CD8-positive, alpha-beta memory T cell (primary cell): ENCODE measurements at places on chromosomes 3 and 15.

DNA sequence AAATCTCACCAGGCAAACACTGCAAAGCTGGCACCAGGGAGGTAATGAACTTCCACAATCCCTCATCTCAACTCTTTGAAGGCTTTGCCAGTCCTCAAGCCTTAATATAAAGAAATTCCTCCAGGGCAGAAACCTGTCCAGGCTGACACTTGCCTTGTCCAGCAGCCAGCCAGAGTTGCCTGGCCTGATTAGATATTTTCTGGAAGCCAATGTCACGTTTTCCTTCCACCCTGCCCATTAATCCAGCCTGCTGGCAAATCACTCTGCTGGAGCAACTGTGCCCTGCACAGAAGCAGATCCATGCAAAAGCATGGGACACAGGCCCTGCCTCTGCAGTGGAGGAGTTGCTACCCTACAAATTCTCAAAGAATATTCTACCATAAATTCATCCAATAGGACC, 56.5 kb downstream of the HEG1 start:
- no peak for DNase-seq

GRCh38 chr15:55823191-55823670, 80.3 kb upstream of the PRTG start:
- DNase-seq: no peak

DNA sequence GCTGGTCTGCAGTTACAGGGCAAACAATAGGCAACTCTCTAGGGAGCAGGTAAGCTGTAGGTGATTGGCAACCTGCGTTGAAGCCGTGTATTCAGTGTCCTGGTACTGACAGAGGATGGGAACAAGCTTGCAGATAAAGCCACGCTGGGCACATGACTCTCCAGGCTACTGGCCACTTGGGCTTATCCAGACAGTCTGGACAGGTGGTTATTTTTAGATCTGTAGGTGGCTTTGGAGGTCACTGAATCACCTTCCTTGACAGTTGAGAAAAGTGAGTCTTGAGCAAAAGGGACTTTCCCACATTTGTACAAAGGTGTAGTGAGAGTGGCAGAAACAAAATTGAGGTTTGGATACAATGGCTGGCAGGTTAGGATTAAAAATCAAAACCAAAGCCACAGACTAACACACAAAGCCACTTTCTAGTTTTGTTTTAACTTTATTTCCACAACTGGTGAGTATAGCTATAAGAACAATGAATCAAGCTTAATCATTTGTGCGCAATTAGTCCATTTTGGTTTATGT, 22.3 kb upstream of the IL1RAP start:
- DNase-seq: no peak

DNA sequence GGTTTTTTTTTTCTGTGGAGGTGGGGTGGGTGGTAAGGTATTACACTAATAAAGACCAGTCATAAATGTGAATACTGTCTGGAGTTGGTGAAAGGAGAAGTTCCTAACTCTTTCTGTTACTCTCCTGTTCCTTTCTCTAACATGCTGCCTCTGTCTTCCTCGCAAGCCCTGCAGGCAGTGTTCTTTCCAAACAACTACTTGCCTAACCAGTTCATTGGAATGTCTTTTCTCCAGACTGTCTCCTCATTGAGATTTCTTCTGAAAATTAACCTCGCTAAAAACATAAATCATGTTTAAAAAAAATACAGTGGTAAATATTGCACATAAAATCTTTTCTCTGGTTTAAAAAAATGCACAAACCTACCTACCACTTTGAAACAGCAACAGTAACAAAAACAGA, 135.2 kb downstream of the TP63 start:
- DNase-seq: no peak

GRCh38 chr3:158731938-158732855, at the start of gene RARRES1:
RARRES1 (minus strand) TSS chr3:158732457; CDS start chr3:158732415, 42 bp downstream.
- no peak for DNase-seq

DNA sequence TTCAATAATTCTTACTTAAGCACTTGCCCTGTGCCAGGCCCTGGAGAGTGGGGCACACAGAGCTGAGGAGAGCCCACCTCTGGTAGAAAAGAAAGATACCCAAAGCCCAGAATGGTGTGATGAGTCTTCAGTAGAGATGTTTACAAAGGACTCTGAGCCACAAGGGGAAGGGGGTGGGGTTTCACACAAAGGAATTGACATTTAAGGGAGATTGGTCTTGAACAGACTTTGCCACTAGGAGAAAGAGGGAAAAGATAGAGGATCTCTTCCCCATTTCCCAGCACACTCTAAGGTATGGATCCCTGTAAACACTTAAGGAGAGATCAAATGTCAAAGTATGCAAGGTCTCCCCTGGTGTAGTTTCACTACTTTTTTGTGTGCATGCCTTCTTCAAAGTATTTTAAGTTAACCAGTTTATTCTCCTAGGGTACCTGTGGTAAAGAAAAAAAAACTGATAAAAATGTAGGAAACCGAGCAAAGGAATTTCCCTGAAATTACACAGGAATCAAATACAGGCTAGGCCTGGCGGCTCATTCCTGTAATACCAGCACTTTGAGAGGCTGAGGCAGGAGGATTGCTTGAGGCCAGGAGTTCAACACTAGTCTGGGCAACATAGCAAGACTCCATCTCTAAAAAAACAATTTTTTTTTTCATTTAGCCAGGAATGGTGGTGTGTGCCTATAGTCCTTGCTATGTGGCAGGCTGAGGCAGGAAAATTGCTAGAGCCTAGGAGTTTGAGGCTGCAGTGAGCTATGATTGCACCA, 117.6 kb upstream of the SKOR1 start:
- DNase-seq: no peak

GRCh38 chr3:152539191-152539764, 270.5 kb downstream of the MBNL1 start:
- no peak for DNase-seq

- no peak for DNase-seq
Measured at GRCh38 chr3:8519156-8519555, 17.5 kb downstream of the LMCD1 start.

GRCh38 chr3:79018671-79019136, 749.1 kb downstream of the ROBO1 start:
- DNase-seq: no peak

GRCh38 chr15:99550077-99550476, 15.7 kb upstream of the MEF2A start:
- no peak for DNase-seq

DNA sequence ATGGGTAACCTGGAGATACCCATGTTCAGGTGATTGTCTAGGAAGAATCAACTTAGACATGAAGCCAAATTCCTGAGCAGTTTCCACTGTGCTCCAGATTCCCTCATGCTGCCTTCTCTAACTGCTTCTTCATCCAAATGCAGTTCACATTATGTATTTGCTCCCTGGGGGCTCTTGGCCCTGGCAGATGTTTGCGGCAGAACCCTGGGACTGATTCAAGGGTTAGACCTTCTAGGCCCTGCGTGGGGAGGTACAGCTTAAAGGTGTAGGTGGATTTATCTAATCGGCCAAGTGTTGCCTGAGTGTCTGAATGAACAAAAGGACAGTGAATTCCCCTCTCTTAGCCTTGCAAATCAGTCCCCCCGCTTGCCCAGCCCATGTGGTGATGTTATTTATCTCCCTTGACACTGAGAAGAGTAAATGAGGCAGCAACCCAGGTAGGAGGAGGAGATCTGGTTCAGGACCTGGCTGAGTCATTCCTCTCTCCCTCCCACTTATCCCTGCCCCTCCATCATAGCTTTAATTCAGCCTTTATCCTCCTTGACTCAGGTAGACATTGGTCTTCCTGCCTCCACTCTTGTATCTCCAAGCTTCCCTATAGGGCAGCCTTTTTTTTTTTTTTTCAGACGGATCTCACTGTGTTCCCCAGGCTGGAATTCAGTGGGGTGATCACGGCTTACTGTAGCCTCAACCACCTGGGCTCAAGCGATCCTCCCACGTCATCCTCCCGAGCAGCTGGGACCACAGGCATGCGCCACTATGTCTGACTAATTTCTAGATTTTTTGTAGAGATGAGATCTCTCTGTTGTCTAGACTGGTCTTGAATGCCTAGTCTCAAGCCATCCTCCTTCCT, 54.8 kb downstream of the MAGEF1 start:
- DNase-seq: no peak

DNA sequence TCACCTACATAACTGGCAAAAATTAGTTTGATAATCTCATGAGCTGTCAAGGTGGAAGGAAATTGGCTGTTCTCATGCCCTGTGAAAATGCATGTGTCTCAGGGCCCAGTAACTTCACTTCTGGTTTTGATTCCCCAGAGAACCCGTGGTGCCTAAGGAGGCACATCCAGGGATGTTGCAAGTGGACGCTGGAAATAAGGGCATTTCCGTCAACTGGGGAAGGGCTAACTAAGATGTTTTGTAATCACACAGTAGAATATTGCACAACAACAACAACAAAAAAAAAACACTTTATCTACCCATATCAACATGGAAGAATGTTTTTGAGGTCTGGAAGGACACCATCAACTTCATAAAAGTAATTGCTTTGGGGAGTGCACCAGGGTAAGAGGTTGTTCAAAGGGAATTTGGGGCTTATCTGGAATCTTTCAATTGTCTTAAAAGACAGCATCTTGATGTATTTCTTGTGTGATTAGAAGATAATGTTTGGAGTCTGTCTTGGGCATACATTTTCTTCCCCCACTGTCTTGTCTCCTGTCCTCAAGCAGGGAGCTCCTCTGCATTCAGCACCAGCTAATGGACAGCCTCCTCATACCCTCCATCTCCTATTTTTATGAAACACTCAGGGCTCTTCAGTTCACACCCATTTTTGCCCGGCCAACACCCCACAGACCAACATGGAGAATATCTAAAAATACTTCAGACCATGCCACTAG, 37.2 kb upstream of the PRR20G start:
- no peak for DNase-seq

GRCh38 chr15:64092864-64093626, 593 bp downstream of the CIAO2A start:
- DNase-seq: no peak

- no peak for DNase-seq
Measured at GRCh38 chr15:49361370-49361769, 61.7 kb upstream of the FGF7 start.

DNA sequence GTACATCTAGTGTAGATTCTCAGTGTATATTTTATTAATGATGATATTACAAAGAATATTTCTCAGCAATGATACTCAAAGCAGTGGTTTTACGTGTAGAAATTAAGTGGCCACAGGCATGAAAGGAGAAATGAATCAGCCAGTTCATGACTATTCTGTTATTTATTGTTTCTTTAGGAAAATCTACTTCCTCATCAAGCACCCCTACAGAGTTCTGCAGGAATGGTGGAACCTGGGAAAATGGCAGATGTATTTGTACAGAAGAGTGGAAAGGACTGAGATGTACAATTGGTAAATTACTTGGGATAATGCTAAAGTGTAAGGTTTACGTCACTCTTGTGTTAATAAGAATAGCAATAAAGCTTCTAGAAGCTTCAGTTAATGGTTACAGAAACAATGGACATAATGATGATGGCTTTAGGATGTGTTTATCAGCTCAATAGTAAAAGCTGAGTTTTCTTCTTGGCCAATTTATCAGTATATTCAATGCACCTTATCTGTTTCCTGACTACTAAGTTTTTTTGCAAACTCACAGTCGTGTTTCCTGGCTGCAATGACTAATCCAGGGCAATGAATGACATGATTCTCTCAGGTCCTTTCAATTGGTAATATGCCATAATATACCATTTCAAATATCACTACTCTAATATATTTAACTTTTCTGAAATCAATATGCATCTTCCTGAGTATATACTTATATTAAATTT, 20.2 kb downstream of the ADGRG7 start:
- DNase-seq: no peak

DNA sequence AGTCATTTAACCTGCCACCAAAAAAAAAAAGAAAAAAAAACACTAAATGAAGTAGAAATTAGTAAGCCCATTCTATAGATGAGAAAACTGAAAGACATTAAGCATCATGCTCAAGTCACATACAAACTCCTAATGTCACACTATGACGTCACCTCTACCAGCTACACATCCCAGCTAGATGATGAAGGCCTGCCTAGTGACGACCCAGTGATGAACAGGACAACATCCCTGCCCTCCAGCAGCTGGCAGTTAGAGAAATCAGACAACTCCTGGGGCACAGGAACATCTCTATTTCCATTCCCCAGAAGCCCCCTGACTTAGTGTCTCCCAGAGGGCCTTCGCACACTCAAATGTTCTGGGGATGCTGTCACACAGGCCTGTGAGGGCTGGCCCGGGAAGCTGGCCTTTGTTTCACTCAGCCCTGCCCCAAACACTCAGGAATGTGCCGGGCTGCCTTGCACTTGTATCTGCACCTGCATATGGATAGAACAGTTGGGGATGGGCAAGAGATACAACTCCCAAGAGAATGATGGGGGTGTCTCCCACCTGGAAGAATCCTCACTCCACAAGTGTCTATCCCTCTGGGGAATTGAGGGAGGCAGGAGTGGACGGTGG, 7.0 kb upstream of the HAPLN3 start:
- DNase-seq: no peak

- no peak for DNase-seq
Measured at GRCh38 chr15:60355148-60355857, 42.5 kb downstream of the ANXA2 start.

DNA sequence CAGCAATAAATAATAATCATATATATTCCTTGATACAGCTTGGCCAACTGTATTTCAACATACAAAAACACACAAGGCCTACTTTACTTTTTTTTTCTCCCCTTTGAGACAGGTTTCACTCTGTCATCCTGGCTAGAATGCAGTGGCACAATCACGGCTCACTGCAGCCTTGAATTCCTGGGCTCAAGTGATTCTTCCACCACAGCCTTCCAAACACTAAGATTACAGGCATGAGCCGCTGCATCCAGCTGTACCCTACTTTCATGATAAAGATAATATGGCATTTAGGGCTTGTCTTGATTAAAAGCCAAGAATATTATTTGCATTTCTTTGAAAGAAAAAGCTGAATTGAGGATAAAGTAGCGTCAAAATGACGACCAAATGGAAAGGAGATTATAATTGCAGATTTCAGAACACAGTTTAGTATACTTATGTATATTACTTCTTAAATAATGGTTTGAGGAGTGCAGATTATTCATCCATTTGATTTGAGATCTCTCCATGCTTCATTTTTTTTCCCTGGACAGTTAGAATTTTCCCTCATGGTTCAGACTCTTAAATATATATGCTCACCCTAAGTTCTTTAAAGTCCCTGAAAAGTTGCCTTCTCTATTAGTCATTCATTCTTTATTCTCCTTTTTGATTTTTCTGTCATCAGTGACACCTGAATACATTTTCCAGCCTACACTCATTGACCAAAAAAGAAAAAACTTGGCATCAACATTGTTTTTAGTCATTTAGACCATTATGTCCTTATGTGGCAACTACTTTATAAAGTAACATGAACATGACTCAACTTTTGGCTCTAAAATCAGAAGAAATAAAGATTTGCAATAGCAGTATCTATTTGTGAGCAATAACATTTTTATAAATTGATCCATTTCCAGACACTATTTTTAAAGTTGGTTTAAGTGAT, 48.5 kb upstream of the MLF1 start:
- DNase-seq: no peak

DNA sequence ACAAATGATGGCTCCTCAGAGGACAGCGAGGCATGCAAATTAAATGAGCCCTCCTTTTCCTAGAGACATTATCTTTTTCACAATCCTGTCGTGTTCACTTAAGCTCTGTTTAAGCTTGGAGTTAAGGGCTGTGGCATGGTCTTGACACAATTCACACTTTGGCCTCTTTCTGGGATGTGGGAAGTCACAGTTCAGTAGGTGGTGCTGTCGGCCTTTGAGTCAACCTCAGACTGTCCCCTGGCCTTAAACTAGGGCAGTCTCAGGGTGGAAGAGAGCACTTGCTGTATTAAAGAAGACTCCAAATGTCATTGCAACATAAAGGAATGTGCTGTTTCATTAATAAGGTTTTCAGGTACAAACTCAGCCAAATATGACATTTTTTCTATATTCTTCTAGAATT, 351.0 kb downstream of the MCTP2 start:
- no peak for DNase-seq

GRCh38 chr3:133159498-133160475, 121.6 kb downstream of the TMEM108 start:
- no peak for DNase-seq
